Type B pancreatic cell (in vitro differentiated cells): ENCODE measurements at places on chromosomes 7 and 10. TPM values are rescaled to one million over a fixed set of nuclear protein-coding genes. Genes with fewer than 3 reads are reported as not detected.

The RELN gene
- 17.5 and 23.0 TPM in 2 replicates for total RNA-seq

The EPHA1 gene
- total RNA-seq: 18.0 and 40.1 TPM in 2 replicates

The PRKG1 gene
- total RNA-seq: 7.4 and 12.3 TPM in 2 replicates

The HYAL4 gene
- total RNA-seq: 0.21 TPM in 1 of 2 replicates, not detected in the other

The CUZD1 gene
- 0.86 TPM in 1 of 2 replicates, not detected in the other for total RNA-seq

The DYNC1I1 gene
- 2.5 and 4.0 TPM in 2 replicates for total RNA-seq

The TMEM236 gene
- total RNA-seq: 11.6 and 14.7 TPM in 2 replicates
